Jurkat, Clone E6-1 (cell line): ENCODE measurements at places on chromosomes 5 and 9.

GRCh38 chr5:67605730-67606585 is 409.4 kb upstream of the CD180 start:
- DNase-seq: no peak

GRCh38 chr5:77012601-77013000 is 17.6 kb upstream of the AGGF1 start:
- DNase-seq: no peak

GRCh38 chr5:82986404-82986803 is 90.8 kb downstream of the TMEM167A start:
- no peak for DNase-seq

- no peak for DNase-seq
Observed at GRCh38 chr5:150022158-150022531, 21.6 kb downstream of the HMGXB3 start.

GRCh38 chr9:133995012-133995896 is 3.1 kb upstream of the VAV2 start:
- peak; percentile 17 for DNase-seq

GRCh38 chr5:163670036-163670435 is 164.6 kb downstream of the MAT2B start:
- no peak for DNase-seq

GRCh38 chr9:124212381-124213050 is 45.2 kb upstream of the NEK6 start:
- no peak for DNase-seq

GRCh38 chr5:168683247-168683926 is 104.2 kb upstream of the PANK3 start:
- no peak for DNase-seq

DNA sequence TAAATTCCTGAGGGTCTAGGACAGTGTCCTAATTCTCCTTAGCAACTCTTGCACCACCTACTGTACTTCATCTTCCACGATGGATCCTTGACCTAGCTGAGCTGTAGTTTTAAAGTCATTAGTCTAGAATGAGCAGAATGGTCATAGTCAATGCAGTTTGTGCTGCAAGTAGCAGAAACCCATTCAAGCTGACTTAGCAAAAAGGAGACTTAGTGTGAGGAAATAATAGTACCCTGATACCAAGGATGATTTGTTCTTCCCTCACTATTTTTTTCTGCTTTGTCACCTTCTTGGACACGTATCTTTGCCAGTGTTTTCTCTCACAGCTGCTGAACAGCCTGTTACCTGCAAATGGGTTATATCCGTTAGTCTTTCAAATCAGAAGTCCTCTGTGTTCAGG is 5.3 kb downstream of the MFAP3 start:
- DNase-seq: no peak

DNA sequence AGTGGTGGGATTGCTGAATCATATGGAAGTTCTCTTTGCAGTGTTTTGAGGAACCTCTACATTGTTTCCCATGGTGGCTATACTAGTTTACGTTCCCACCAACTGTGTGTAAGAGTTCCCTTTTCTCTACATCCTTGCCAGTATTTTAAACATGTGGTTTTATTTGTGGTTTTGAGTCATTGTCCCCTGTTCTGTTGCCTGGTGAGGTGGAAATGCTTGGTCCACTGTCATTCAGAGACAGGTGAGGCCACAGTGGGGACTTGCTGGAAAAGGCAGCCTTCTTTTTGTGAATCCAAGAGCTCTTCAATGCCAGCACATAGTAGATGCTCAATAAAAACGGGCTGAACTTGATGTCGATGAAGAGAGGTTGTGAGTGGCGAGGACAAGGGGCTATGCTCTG is 44.2 kb downstream of the SH3PXD2B start:
- no peak for DNase-seq

GRCh38 chr9:36551910-36552309 is 20.8 kb upstream of the MELK start:
- DNase-seq: no peak

GRCh38 chr5:81850501-81851357 is 99.8 kb upstream of the SSBP2 start:
- no peak for DNase-seq

GRCh38 chr5:132830436-132831094 is at the start of gene SHROOM1:
TSS of gene SHROOM1 (minus strand) at chr5:132830647. CDS start at chr5:132826140, 4,507 bp downstream.
- DNase-seq: no peak

DNA sequence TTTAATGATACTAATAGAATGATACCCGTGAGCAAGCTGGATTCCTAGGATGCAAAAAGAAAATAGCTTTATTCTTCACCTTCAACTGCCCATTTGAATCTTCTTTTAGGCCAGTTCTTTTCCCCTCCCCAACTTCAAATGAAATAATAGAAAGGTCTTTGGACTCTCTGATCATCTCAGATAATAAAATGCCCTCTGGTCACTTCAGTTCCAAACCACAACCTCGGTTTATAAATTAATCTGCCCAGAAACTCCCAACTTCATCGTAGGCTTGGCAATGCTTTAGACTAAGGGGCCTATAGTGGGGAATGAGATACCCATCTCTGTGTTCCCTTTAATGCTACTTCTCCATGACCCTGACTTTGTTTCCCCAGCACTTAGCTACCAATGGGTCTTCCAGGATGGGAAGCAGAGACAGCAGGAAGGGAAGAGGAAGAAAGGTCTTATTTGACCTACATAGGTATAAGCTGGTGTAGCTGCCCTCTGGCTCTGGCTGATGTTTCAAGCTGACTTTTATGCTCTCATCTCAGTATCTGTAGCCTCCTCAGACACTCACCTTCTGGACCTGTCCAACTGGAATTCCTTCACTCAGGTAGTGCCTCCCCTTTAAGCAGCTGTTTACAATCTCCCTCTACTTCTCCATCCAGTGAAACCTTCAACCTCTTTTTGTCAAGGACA is 47.2 kb upstream of the RAD23B start:
- no peak for DNase-seq

- DNase-seq: no peak
Observed at GRCh38 chr9:25742256-25742655, 64.0 kb upstream of the TUSC1 start.

DNA sequence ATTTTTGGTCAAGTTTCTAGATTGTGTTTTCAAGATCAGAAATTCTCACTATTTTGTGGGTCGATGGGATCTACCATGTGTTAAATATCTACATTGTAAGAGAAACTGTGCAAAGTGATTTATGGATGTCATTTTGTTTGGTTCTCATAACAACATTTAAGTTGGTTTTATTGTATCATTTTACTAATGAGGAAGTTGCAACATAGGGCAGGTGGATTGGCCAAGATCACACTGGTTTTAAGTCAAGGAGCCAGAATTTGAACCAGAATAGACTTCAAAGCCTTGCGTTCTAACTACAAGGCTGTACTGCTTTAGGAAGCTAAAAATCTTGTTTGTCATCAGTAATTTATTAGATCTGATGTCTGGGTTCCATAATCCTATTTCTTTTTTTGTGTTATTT is 23.4 kb downstream of the SH3TC2 start:
- no peak for DNase-seq

- DNase-seq: no peak
Observed at GRCh38 chr5:113950186-113950585, 411.7 kb upstream of the KCNN2 start.

DNA sequence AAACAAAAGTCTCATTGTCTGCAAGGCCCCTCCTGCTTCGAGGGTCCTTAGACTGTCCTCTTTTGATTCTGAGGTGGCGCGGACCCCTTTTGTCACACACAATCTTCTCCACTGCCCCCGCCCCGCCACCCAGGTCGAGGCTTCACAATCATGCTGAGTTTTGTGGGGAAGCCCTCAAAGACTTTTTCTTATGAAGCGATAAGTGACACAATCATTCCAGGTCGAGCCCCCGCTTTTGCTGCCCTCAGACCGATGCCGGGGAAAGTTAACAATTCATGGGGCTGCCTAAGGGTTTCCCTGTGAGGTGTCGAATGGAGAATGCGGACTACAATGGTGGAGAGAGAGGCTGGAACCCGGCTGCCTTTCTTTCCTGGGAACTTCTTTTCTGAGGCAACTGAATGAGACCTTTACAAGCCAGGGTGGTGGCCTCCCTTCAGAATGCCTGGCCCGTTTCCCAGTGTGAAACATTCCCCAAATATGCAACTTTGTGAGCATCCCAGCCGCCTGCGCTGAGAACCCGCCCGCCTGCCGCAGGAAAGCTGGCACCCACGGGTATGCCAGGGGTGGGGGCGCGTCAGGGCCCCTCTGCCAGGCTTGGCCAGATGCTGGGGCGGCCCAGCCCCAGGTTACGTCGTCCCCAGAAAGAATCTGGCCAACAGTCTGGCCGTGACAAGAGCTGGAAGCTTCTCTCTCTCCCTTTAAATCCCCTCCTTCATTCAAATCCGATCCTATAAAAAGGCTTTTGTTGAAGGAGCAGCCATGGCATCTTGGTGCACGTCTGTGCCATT is 71.9 kb downstream of the MAP1B start:
- DNase-seq: no peak

DNA sequence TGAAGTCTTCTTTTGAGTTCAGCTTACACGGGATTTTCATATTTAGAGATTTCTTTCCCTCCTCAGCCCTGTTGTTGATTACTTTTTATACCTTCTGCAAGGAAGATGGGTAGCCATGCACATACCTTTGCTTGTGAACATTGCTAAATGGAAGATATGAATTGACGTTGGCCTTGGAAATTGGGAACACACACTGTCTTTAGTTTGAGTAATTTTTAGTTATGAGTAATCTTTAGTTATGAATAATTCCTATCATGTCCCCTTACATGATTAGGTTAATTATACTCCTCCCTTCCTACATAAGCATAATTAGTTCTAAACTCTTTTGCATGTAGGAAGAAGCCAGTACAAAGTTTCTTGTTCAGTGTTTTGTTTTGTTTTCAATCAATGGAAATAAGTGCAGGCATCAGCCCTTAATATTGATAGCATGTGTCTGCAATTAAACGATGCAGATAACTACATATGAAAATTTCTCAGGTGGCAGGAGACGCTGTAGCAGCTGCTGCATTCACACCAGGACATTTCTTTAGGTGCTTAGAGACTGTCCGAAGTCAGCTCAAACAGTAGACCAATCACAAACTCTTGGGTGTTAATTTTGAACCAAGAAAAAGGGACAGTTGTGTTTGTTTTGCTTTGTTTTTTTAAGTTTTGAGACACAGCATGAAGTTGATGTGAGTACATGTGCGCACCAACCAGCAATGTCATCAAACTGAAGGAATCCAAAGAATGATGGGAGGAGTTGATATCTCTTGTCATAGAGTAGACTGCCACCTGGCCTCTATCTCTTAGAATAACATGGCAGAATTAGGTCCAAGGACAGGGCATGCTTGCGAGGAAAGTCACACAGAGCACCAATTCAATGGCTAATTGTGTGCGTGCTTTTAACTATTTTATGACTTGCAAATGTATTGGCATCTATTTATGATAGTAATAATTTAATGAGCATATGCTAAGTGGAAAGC is 51.4 kb downstream of the SMARCA2 start:
- peak; percentile 17 for DNase-seq

- DNase-seq: no peak
Observed at GRCh38 chr9:99231711-99232110, 9.6 kb downstream of the SEC61B start.

- DNase-seq: no peak
Observed at GRCh38 chr5:34533582-34534522, 122.3 kb upstream of the RAI14 start.

GRCh38 chr5:177472460-177473442 is 683 bp downstream of the DBN1 start:
- peak; percentile 59 for DNase-seq

GRCh38 chr5:73256862-73257261 is 83.9 kb downstream of the TMEM174 start:
- DNase-seq: no peak

DNA sequence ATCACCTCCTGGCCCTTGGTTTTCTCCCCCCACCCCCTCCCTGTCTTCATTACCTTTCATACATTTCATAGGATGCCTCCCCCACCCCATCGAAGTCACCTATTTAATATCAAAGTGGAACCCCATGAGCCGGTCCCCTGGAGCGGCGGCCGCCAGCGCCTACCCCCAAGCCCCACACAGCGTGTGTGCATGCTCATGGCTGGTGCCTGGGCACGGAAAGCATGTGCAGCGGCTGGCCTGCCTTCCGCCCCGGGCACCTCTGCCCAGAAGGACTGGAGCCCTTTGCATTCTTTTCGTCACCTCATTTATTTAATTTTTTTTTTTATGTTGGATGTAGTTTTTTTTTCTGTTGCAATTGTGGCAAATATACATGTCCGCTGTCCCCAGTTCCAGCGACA is 116.2 kb downstream of the WNK2 start:
- DNase-seq: no peak

- DNase-seq: no peak
Observed at GRCh38 chr5:103371046-103371607, 112.6 kb downstream of the MACIR start.

DNA sequence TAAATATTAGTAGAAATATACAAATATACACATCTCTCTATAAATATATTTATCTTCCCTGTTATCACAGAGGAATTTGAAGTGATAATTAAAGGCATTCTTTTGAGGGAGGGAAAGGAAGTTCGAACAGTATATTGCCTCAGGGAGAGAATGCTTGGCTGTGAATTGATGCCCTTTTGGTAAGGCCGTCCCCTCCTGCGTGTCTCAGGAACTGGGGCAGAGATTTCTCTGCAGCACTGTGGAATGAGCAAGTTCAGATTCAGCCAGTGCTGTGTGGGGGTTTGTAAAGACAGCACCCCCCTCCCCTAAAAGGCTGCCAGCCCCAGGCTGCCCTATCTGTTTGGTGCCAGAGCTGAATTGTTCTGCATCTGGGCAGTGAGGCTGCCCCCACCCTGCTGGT is 42.0 kb downstream of the UBE2QL1 start:
- DNase-seq: no peak

DNA sequence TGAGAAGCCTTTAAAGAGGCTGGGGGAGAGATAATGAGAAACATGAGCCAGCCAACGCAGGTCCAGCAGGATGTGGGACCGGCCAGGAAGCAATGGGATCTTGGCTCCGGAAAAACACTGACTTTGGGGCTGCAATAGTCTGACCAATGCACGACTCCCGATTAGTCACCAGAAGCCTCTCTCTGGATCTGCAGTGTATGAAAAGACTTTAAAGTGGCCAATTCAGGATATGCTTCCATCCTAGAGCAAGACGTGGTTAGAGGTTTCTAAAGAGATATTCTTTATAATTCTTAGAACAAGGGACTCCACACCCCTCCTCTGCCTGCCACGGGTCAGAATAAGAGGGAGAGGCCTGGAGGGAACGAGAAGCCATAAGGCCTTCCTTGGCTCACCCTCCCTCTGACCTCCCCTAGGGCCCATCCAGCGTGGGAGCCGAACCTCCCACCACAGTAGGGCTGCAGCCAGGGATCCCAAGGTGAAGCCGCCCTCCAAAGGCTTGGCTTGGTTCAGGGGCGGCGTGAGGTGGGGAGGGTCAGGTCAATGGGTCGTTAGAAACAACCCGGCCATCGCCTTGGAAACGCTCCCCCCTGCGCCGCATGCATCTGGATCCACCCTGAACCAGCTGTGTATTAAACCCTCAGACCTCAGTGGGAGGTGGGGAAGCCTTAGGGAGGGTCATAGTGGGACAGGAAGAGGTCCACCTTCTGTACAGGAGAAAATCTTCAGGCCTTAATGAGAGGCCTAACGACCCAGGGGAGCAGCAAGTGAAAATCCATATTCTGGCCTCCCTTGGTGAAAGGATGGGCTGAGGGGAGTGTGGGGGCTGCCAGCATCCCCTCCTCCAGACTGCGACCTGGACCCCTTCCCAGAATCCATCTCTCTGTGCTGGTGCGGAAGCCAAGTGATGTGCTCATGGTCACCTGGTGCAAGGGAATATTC is 11.1 kb downstream of the FGF1 start:
- DNase-seq: no peak

GRCh38 chr5:96763026-96763425 is 44.7 kb downstream of the ERAP1 start:
- no peak for DNase-seq

- DNase-seq: no peak
Observed at GRCh38 chr9:108860764-108861163, 1.3 kb upstream of the ACTL7A start.
